ENCODE measurements at places on chromosomes 12 and 14.

- no peak for DNase-seq
Observed at GRCh38 chr12:93042283-93042682, 113.2 kb upstream of the EEA1 start.

DNA sequence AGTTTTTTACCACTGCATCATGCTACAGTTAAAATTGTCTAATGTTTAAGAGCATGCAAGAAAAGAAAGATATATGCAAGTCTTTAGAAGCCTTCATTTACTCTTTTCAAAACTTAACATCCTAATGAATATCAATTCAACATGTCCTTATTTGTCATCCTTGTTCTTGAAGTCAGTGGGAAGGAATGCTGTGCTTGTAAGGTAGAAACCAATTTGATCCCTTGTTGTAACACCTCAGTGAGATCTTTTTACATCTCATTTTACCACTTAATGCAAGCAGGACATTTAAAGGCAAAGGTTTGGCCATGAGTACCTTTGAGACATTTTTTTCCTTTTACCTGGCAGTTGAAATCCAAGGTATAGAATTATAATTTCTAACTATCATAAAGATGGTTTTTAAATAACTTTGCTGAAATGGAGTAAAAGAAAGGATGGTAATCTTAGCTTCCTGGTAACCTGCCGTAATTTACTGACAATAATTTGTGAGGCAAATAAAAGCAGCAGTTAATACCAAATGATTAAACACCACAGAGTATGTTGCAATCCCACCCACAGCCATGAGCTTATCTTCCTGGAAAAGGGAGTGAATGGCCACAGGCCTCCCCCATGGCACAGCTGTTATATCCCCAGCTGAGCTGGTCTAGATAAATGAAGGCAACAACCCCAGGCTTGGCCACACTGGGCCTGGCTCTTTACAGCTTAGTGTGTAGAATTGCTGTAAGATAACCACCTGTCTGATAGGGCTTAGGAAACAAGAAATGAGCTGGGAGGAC is 33.2 kb upstream of the STRN3 start:
- peak; percentile 54 for DNase-seq

- peak; percentile 76 for DNase-seq
Observed at GRCh38 chr14:21734457-21735074, 60.9 kb upstream of the OR4E1 start.

- DNase-seq = no peak
Observed at GRCh38 chr12:16492240-16492639, 113.7 kb downstream of the LMO3 start.

GRCh38 chr14:92895352-92895878 is 27.5 kb upstream of the CHGA start:
- no peak for DNase-seq

DNA sequence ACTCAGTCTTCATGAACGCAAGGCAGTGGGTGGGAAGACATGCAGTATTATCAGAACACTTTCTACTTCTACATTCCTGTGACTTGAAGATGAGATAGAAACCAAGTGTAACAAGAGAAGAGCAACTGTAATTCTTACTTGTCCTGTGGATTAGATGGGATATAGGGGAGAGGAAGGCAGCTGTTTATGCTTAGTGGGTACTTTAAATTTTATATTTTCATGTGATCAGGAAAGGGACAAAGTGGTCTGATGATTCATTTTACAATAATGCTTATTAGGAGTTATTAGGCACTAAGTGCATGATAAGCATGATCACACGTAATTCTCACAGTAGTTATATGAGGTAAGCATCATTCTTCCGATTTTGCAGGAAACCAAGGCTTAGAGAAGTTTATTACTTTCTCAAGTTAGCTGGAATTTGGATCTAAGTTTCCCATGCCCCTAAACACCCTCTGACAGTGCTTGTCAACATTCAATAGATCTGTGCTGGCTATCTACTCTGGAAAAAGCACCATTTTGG is 52.7 kb downstream of the PTGER2 start:
- no peak for DNase-seq

DNA sequence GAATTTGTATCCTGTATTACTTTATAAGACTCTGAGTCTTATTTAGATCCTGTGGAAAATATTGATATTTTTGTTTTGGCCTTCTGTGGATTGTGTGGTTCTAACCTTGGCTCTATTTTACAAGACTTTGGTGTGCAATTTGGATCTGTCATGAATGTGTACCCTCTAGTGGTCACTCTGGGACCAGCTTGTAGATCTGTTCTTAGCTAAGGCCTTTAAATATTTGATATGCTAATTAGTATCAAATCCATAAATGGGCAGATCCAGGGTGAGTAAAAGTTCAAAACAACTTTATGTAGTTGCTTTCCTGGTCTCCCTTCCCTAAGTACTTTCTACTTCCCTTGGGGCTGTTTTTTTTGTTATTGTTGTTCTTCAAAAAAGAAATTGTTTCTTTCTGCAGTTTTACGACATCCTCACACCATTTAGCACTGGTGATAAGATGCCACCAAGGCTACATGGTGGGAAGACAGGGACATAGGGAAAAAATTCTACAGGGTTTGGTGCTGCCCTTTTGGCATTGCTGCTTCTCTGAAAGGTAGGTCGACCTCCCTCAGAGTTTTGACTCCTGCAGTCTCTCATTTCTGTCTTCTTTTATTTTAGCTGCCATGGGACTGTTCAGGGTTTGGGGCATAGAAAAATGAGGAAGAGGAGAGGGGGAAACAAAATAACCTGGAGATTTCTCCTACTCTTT is 238.5 kb downstream of the GPHN start:
- peak; percentile 66 for DNase-seq

Measured in Kasumi-1 (cell line).